ENCODE measurements at places on chromosomes 6 and 20.

- peak; percentile 84 for ATAC-seq
Measured at GRCh38 chr6:113994934-113995342, 24.0 kb upstream of the HDAC2 start.

GRCh38 chr6:136762022-136762975, 30.0 kb downstream of the MAP3K5 start:
- no peak for ATAC-seq

- no peak for ATAC-seq
Measured at GRCh38 chr6:169160091-169160854, 93.4 kb downstream of the THBS2 start.

GRCh38 chr20:52481443-52481842, 289.9 kb upstream of the ZFP64 start:
- ATAC-seq: no peak

- no peak for ATAC-seq
Measured at GRCh38 chr6:55184782-55185530, 10.6 kb downstream of the HCRTR2 start.

DNA sequence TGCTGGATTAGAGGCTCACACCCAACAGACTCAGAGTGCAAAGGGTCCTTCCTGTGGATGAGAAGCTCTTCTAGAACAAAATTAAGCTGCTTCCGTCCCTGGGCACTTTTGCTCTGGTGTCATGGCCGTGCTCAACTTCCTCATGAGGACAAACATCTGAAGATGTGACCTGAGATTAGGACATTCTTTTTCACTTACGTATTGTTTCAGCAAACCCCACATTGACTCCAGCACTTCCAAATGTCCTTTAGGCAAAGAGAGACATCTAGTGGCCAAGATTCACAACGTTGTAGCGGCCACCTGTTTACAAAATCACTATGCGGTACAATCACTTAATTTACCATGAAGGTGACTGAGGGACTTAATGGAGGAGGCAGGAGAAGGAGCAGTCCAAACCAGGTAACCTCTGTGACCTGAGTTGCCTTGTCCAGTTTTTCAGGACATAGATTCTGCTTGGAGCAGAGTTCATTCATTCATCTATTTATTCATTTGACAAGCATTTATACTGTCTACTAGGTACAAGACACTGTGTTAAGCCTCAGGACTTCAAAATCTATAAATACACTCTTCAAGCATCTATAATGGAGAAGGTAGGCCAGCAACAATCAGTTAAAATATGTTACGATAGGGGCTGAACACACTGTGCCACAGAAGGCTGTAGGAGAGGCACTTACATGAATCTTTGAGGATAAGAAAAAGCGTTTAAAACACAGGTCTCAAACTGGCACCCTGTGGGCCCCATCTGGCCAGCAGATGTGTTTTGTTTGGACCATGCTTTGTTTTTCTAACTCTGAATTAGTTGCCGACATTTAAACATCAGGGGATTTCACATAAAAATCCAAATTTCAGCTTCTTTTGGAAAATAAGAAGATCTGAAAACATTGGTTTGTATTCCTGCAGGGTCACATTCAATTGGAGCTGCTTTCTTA, 5.6 kb upstream of the ADGRF1 start:
- peak; percentile 76 for ATAC-seq

DNA sequence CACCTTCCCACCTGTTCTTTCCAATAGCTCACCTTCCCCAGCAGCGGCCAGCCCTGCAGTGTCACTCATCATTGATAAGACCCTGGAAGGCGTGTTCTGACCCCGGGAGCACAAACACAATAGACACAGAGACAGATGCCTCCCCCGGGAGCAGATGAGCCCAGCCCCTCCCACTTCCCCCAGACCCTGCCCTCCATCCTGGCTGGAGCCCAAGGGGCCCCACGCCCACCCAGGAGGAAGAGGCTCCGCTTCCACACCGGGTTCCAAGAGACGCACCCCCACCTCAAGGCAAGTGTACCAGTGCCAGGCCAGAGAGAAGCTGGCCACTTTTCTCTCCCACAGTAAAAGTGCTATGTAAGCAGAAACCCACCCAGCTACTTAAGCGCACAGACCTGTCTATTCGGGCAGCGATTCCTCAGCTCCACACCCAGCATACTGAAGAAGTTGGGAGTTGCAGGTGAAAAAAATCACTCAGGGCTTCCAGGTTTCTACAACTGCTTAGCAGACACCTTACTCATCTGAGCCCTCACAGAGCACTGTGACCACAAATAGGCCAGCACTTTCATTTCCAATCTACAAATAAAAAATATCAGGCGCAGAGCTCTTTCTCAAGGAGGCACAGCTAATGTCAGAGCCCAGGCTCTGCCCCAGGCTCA, 93.4 kb upstream of the NXT1 start:
- no peak for ATAC-seq

DNA sequence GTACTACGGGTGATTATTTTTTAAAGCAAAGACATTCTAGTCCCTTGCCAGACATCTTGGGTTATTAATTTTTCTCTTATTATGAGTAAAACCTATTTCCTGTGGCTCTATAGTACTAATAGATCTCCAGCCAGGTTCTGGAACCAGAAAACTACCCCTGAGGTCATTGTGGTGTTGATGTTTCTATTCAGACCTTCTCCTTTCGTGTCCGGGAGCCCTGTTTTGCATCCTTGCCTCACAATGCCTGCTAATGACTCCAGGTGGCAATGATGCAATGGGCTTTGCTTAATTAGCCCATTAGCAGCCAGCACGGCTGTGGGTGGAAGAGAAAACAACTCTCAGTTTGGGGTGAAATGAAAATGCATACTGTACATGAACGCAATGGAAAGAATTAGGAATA, 62.9 kb upstream of the ARG1 start:
- no peak for ATAC-seq

- no peak for ATAC-seq
Measured at GRCh38 chr6:11423072-11423471, 114.5 kb upstream of the TMEM170B start.

- peak; percentile 77 for ATAC-seq
Measured at GRCh38 chr20:50120935-50121693, 8.2 kb upstream of the UBE2V1 start.

DNA sequence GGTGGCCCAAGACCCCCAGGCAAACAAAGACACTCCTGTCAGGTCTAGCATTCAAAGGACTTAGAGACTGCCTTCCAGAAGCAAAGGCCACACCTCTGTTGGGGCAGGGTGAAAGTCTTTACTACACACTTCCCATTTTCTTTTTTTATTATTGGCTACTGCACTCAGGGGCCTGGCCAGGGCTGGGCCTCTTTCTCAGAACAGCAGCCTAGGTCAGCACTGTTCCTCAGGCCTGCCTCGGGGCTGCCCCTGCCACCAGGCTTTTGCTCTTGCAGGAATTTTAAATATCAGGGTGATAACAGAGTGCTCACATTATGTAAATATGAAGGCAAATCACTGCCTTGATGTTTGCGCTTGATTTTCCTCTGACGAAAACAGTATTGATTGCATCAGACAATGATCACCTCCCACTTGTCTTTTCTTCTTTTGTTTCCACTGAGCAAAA, 18.5 kb downstream of the GSTA4 start:
- ATAC-seq: peak; percentile 47

- peak; percentile 85 for ATAC-seq
Measured at GRCh38 chr6:18148304-18149025, 6.4 kb downstream of the TPMT start.

DNA sequence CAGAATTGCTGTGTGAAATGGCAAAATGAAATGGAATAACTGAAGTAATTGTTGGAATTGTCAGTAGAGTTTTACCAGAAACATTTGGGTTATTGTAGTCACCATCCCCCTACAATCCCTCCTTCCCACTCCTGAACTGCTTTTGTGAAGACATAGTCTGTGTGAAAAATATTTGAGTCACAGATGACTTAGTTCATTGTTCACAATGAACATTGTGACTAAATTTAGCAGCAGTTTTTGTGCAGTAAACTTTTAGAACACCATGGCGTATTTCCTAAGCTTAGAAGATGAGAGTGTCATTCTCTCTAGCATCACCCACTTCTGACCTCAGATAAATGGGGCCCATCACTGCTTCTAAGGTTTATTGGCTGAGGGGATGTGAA, 11.0 kb downstream of the OTOR start:
- no peak for ATAC-seq

- ATAC-seq: no peak
Measured at GRCh38 chr20:50032955-50033666, 50.3 kb downstream of the SNAI1 start.

DNA sequence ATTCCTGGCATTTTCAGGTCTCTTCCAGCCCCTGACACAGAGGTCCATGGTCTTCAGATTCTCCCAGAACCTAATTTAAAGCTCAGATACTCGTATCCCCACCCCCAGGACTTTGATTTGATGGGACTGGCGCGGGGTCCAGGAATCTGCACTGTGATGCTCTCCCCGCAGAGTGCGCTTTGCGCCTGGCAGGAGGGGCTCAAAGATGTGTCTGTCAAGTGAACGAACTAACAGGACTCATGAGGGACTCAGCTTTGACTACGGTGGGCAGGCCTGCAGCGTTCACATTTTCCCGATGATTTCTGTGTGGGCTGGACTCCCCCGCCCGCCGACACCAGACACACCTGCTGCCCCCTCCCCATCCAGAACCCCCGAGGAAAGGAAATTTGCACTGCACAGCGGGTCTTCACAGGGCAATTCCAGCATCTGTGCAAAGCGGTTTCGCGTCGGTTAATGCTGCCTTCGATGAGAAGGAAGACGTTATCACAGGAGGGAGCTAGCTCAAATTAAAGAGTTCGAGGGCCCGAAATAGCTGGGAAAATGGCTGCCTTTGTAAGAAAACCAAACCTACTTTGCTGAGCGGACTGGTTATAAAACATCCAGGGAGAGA, 90.2 kb downstream of the ZDHHC14 start:
- no peak for ATAC-seq

GRCh38 chr6:19697744-19698290, 139.4 kb upstream of the ID4 start:
- ATAC-seq: no peak

DNA sequence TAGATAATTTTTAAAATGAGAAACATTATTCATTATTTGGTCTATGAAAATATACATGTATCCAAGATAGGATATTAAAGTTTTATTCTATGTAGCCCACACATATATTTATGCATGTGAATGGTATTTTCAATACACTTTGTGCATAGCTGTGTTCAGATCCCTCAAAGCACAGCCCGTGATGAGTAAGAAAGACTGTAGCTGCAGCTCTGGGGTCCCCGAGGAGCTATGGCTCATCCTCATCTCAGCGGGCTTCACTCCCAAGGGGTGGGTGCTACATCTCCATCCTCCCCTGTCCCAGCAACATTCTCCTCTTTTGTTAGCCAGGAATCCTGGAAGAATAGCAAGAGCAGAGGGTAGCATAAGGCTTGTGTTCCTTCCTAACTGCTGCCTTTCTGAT, 130.8 kb downstream of the SAMD5 start:
- no peak for ATAC-seq

- ATAC-seq: no peak
Measured at GRCh38 chr20:61253640-61254511, 1.8 kb downstream of the CDH4 start.

- no peak for ATAC-seq
Measured at GRCh38 chr6:53547166-53547810, 2.4 kb upstream of the GCLC start.

DNA sequence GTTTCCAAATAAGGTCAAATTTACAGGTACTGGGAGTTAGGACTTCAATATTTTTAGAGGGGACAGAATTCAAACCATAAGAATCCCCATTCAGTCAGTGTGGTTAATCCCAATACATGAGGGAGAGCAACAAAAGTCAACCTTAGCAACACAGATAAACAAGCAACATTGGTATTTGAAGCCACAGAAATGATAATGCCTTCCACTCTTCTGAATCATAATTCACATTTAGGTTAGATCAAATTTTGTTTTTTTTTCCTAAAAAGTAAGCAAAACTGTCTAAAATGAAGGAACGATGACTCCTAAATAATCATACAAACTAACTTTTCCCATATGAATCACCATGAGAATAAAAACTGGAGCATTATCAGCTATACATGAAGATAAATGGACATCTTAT, 246.0 kb upstream of the TENT5A start:
- ATAC-seq: no peak

DNA sequence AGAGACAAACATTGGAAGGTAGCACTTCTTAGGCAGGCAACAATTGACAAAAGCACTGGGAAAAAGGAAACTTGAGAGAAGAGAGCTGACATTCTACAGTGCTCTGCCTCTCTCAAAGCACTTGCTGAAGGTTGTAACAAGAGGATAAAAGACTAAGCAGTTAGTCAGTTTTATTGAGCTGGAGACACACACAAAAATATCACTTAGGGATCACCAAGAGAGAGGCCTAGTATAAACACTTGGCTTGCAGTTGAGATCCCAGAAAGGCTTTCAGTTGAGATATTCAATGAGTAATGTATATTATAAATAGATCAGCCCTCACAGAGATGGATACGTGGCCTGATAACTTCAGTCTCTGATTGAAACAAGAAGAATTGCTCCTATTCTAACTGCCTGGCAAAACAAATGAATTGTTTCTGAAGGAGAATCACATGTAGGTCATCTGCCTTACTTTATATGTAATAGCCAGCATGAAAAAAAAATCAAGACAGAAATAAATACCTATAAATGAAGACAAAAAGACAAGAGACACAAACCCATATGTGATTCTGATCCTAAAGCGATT, 747.2 kb upstream of the MAN1A1 start:
- ATAC-seq: no peak

- ATAC-seq: no peak
Measured at GRCh38 chr6:167720456-167721285, 106.0 kb upstream of the AFDN start.

DNA sequence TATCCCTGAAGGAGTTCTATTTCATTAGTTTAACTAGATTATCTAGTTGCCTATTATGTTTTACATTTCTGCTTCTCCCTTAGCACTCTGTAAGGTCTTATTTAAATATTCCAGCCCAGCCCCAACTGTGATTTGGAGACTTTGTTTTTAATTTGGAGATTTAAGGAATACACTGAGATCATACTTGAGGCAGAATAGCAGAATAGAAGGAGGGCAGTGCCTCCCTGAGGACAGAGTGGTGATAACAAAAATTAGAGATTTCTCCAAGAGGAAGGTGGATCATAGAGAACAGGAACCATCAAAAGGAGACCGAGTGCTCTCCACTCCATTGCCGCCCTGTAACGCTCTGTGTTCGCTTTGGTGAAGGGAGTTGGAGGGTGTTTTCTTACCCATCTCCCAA, 14.8 kb upstream of the CD164 start:
- no peak for ATAC-seq

- no peak for ATAC-seq
Measured at GRCh38 chr20:10824750-10825500, 151.1 kb upstream of the JAG1 start.

GRCh38 chr6:26351544-26351953, 13.4 kb upstream of the BTN3A2 start:
- peak; percentile 50 for ATAC-seq

DNA sequence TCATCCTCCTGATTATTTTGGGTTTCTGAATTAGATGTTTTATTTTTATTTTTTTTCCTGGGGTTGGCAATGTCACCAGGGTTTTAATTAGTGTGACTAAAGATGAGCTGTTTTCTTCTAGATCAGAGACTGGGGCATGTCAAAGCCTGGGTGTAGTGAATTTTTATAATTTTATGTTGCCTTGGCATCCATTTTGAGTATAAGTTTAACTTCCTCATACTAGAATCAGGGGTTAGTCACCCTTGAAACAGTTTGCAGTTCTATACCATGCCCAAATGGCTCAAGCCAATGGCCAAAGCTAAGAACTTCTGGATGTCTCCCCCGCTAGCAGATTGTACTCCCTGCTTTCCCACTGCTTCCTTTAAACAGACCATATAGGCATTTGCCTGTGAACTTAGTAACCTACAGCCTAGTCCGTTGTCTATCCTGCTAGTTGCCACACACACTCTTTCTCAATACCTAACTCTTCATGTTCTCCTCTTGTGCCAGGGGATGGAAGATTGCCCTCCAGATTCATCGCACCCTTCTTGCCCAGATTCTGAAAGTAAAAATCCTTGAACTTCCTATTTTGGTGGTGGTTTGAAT, 54.5 kb downstream of the KIAA0408 start:
- ATAC-seq: peak; percentile 54
